ENCODE measurements at places on chromosomes 2 and 18.
A peak's percentile ranks its signal among the peaks of the same experiment; 100 is the strongest.

GRCh38 chr2:101113441-101114267 is 37.5 kb downstream of the TBC1D8 start:
- no peak for DNase-seq

- DNase-seq, result no peak
These were observed 555.0 kb downstream of the ZEB2 start for GRCh38 chr2:143964891-143965290.

DNA sequence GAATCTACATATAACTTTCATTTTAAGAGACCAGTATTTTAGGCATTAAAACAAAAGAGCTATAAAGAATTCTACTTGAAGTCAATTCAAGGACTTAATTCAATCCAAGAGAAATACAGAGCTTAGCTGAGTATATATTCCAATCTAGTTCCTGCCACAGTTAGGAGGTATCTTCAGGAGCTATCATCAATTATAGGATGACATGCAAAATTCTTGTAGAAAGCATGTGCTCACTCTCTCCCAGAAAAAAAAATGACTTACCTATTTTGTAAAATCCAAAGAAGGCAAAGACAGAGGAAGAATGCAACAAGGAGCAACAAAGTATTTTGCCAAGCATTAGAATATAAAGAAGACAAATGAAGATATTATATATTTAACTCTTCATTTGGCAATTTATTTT is 31.8 kb upstream of the CFAP36 start:
- DNase-seq, result no peak

DNA sequence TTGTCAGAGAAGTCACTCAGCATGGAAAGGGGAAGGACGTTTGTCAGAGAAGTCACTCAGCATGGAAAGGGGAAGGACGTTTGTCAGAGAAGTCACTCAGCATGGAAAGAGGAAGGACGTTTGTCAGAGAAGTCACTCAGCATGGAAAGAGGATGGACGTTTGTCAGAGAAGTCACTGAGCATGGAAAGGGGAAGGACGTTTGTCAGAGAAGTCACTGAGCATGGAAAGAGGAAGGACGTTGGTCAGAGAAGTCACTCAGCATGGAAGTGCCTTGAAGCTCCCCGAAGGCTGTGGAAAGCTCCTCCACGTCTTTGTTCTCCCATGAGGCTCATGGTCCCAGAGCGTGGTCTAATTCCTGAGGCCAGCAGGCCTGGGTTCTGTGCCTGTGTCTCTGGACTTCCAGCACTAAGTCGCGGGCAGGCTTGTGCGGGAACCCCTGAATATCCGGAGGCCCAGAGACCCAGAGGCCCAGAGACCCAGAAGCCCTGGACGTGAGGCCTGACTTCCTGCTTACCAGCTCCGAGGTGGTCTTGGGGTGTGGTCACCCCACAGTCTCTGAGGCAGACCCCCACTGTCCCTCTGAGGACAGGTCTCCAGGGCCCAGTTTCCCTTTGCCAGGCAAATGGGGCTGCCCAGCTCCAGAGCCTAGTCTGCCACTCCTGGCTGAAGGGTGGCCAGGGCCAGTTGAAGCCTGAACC is 70.4 kb upstream of the TWIST2 start:
- peak; percentile 81 for DNase-seq

DNA sequence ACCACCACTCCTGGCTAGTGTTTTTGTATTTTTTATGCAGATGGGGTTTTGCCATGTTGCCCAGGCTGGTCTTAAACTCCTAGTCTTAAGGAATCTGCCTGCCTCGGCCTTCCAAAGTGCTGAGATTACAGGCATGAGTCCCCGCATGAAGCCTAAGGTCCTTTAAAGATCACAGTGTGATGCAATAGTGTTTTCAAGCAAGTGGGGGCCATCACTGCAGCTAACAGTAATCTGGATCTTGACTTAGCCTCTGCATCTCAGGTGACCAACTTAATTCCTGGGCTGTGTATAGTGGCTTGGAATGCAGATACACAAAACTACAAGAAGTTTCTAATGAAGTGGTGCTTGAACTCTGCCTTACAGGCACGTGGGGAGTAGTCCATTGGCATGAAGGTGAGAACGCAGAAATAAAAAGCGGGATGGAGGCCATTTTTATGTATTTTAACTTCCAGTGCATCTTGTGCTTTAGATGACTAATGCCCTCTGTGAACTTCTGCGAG is 334.4 kb upstream of the SPRED2 start:
- no peak for DNase-seq

DNA sequence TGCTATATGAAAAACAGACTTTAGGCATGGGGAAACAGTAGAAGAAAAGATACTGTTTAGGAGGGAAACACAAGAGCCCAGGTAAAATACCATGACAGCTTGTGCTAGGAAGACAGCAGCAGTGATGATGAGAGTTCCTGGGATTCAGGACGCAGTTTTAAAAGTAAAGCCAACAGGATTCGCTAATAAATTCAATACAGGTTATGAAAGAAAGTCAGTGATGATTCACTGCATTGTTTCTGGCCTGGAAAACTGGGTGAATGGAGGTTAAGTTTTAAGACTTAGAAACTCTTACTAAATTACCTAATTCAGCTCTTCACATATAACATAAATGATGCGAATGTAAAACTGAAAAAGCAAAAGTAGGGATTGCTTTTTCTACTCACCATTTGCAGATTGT is 27.9 kb upstream of the RNU4ATAC start:
- DNase-seq, result no peak

- no peak for DNase-seq
These were observed 6.5 kb upstream of the PPP3R1 start for GRCh38 chr2:68258851-68259250.

- DNase-seq, result no peak
These were observed 548.6 kb upstream of the ZEB2 start for GRCh38 chr2:145068509-145068908.

GRCh38 chr2:191170301-191170636 is 19.5 kb upstream of the STAT4 start:
- DNase-seq, result no peak

DNA sequence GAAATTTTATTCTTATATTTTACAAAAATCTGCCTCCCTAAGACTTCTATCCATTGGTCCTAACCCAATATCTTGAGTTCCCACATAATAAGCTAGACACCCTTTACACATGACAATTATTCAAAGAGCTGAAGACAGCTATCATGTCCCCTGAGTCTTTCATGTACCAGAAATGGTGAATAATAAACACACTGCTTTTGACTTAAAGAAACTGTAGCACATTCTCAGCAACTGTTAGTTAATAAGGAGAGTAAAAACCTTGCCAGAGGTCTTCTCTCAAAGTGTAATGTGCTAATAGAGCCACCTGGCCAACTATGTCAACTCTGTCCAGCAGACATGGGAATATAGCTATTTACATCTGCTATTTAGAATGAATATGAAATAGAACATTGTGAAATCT is 109.7 kb upstream of the ARL5A start:
- no peak for DNase-seq

DNA sequence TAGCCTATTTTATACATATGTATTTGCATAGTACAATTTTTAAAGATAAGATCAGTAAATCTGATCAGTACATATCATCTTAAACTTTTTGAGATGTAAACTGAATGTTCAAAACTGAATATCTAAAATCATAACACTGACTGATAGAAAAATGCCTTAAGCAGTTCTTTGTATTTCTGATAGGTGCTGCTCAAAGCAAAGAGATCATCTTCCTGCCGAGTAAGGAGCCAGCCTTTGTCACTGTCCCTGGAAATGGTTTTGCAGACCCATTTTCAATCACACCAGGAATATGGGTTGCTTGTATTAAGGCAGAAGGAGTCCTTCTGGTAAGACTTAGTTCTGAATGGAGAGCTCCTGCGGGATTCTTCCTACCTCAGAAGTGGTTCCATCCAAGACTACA is 135.0 kb downstream of the LAMA3 start:
- peak; percentile 56 for DNase-seq

DNA sequence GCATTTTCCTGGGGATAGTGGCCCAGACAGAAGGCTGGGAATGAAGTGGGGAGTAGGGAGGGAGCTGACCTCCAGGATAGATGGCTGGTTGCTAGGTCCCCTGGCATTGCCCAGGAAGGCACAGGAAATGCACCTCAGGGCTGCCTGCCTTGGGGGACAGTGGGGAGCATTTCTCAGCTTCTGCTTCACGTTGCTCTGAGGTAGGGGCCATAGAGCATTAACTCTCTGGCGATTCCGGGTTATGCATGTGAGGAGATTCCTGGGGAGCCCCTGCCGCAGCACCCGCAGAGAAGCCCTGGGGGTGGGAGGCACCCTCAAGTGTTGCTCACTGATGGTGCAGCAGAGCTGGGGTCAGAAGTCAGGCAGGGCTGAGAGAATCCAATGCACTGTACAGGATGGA is 256.5 kb downstream of the CYP26B1 start:
- no peak for DNase-seq

- DNase-seq, result no peak
These were observed 41.8 kb upstream of the TMEM178A start for GRCh38 chr2:39623917-39624316.

- DNase-seq, result no peak
These were observed 1.0 kb upstream of the LDAH start for GRCh38 chr2:20823917-20824316.

DNA sequence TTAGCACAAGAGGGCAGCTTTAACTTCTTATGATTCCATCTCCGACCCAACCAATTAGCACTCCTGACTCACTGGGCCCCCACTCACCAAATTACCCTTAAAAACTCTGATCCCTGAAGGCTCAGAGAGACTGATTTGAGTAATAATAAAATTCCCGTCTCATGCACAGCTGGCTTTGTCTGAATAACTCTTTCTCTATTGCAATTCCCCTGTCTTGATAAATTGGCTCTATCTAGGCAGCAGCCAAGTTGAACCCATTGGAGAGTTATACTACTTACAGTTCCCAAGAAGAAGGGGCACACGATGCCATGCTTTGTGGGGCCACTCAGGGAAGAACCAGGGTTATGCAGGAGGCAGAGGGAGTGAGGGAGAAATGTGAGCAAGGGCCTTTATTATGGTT is 632.8 kb downstream of the TSN start:
- no peak for DNase-seq

GRCh38 chr2:144596073-144596871 is 76.4 kb upstream of the ZEB2 start:
- DNase-seq, result peak; percentile 50

DNA sequence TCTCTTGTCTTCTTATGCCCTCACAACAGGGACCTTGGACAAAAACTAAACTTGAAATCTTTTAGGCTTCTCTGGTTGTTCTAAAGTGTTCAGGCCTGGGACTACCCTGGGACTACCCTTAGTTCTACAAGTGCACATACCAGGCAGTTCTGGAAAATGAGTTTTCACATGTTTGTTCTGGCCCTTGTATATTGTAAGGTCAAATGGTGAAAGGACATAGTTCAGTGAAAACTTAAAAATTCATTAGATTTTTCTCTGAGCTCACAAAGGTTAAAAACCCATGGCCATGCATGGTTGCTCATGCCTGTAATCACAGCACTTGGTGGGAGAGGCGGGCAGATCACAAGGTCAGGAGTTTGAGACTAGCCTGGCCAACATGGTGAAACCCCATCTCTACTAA is 875.5 kb upstream of the FAM98A start:
- DNase-seq, result no peak

- no peak for DNase-seq
These were observed 128.7 kb upstream of the GLI2 start for GRCh38 chr2:120606931-120607330.

DNA sequence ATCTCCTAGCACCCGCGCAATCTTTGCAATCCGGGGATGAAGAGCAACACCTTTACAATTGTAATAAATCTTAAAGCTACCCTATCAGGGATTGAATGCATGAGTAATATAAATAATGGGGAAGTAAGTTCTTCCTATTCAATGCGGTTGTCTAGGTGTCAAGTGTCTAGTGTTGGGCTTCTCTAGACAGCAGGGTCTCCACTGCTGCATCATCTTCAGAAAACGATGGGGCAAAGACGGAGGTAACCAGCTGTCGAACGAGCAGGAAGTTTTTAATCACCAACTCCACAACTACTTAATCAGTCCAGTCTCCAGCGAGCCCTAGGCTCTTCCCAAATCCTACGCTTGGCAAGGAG is 573 bp downstream of the STAM2 start:
- peak; percentile 90 for DNase-seq

- no peak for DNase-seq
These were observed 60.6 kb downstream of the IL1R2 start for GRCh38 chr2:102052365-102052764.

GRCh38 chr2:188439986-188440385 is 148.3 kb downstream of the GULP1 start:
- DNase-seq, result no peak

GRCh38 chr2:27929916-27930486 is 39.5 kb downstream of the BABAM2 start:
- DNase-seq, result peak; percentile 44

DNA sequence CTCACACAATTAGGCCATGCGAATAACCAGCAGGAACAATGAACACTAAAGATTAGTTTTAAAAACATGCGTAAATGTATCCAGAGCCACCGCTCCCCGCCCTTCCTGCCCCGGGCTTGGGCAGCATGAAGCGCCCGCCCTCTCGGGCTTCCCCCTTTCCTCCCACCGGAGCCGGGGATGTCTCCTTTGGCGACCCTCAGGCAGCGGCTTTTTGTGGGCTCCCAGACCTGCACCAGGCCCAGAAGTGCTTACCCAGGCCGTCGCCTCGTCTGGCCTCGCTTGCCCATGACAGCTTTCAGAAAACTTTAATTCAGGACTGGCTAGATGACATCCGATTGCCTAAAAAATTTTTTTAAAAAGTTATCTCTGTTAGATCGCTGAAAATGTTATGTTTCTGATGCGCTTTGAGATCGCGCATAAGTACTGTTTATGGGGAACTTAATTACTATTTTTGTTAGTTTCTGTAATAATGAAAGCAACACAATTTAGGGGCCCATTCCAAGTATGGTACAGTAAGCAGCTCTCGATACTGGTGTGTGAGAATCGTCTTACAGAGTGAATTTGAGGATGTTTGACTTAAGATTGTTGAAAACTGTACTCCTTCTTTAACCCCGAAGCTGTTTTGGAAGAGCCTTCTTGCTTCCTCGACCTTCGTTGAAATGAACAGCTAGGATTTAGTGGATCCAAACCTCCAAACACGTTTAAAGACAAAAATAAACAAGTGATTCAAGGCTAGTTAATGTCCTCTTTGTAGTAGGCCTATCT is 1.1 kb downstream of the MAP3K20 start:
- DNase-seq, result no peak

All from common myeloid progenitor, CD34-positive (primary cell).